Panc1 (cell line): ENCODE measurements at places on chromosomes 3 and 15. TPM values are rescaled to one million over a fixed set of nuclear protein-coding genes. Genes with fewer than 3 reads are reported as not detected.

Gene IL12A
- not detected for total RNA-seq

Gene CNTN4
- not detected for total RNA-seq

Gene CXCR6
- not detected for total RNA-seq

DNA sequence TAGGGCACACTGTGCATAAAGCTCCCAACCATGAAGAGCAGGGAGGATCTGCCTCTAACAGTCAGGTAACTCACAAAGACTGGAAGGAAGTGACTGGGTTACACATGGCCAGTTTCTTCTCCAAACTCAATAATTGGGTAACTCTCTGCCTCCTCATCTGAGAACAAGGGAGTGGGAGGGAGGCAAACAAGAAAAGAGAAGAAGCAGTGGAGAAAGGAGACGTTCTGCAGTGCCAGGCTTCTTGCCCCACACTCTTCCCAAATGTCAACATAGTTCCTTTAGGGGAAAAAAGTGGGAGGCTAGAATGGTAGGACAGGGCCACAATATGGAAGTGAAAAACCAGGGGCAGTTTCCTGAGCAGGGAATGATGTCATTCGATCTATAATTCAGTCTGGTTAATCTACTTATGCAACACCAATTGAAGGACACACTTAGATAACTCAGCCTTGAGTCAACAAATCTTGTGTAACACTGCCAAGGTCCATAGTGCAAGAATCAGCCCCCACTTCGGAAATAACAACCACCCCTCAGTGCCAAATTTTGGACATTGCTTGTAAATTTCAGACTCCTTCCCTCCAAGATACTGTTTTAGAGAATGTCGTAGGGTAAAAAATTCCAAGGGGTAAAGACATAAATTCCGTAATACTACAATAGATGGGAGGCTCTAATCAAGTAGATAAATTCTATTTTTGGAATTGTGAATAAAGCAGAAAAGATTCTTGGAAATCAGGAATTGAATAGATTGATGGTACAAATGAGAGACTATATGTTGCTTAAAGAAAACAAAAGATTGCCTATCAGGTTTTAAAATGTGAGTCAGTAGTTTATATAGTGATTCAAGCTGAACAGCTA lies 143.0 kb downstream of the LPP start:
- DNase-seq, result no peak

- DNase-seq, result no peak
These were observed 46.2 kb downstream of the SHQ1 start for GRCh38 chr3:72802001-72802400.

GRCh38 chr3:77053795-77054194 lies 13.9 kb downstream of the ROBO2 start:
- no peak for DNase-seq

GRCh38 chr3:150020527-150020926 lies 49.8 kb upstream of the PFN2 start:
- DNase-seq, result no peak

DNA sequence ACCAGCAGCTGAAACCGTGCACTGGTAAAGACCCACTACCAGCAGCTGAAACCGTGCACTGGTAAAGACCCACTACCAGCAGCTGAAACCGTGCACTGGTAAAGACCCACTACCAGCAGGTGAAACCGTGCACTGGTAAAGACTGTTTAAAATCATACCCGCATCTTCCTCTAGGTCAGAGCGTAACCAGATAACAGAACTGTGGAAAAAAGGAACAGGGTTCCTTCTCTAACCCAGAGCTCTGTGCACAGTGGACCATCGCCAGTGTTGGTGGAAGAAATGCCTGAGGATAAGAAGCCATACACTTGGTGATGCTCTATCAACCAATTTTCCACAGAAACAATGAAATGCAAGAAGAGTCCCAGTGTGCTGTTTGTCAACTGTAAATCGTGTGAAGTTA lies 243.4 kb downstream of the NTRK3 start:
- no peak for DNase-seq

GRCh38 chr3:174287705-174288104 lies 571.4 kb upstream of the NAALADL2 start:
- no peak for DNase-seq

DNA sequence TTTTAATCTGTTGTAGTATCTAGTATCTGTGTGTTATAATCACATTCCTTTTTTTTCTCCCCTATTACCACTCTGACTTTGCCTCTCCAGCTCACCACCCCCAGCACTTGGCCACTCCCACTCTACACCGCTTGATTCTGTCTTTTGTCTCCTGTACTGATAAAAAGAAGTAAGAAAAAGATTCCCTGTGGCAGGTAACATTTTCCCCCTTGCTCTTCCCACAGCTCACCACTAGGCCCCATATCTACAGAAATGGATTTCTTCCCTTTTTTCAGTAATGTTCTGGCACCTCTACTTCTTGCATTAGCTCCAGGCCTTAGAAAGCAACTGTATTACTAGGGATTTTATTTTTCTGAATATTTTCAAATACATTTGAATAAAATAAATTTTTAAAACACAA lies 25.6 kb downstream of the KCNH8 start:
- DNase-seq, result no peak

GRCh38 chr3:45078910-45079522 lies 52.9 kb downstream of the CLEC3B start:
- no peak for DNase-seq

GRCh38 chr3:130892759-130893375 lies 1.0 kb upstream of the ATP2C1 start:
- DNase-seq, result peak; percentile 80

GRCh38 chr3:32969656-32970055 lies 18.2 kb downstream of the CCR4 start:
- no peak for DNase-seq

DNA sequence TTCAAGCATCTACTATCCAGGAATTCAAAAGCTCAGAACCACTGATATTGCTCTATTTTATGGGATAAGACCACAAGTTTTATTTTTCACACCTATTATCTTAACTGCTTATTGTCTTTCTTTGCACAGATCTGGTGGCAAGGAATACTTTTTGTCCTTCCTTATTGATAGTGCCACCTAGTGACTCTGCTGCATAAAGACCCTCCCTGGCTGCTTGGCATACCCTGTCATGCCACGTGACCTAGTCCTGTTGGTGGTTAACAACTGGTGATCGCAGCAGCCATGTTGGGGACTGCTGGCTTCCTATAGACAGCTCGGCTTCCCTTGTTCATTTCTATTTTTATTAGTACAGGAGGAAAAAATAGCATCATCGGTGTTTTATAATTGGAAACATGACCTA lies 236.3 kb downstream of the MEX3B start:
- DNase-seq, result no peak

DNA sequence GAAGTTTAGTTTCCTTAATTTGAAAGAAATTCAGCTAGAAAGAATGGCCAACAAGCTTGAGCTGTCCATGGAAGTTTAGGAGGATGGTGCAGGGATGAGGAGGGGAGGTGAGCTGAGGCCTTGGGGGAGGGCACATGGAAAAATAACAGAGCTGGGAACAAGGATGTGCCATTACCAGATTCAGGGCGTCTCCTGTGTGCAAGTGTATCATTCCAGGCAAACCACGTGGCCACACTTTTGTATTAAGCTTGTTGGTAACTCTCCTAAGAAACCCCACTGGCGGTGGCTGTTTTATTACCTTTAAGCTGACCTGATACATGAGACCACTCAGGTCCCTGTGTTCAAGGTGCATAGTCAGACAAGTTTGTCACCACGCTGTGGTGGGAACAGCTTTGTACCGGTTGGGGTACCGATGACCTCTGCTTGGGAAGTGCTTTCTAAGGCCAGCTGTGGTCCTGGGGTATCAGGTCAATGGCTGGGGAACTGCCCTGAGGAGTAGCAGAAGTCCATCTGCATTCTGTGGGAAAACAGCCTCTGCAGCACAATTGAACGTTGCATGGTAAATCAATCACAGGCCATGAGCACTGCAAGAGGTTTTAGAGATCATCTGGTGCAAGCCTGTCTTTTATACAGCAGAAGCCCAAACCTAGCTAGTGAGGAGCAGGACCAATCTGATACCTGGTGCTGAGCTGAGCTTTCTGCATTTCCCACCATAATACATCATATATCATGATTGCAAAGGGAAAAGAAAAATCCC lies 235.5 kb downstream of the THSD4 start:
- DNase-seq, result no peak

- DNase-seq, result no peak
These were observed 344.6 kb downstream of the GRM7 start for GRCh38 chr3:7205535-7205934.

- DNase-seq, result no peak
These were observed 119.3 kb upstream of the AGBL1 start for GRCh38 chr15:85960381-85960780.
